Stimulated activated CD4-positive, alpha-beta T cell treated with anti-CD3 and anti-CD28 coated beads, Interleukin-15, amount 100 ng/mL, for 24 hours (primary cell): ENCODE measurements at places on chromosomes 11 and 22.

DNA sequence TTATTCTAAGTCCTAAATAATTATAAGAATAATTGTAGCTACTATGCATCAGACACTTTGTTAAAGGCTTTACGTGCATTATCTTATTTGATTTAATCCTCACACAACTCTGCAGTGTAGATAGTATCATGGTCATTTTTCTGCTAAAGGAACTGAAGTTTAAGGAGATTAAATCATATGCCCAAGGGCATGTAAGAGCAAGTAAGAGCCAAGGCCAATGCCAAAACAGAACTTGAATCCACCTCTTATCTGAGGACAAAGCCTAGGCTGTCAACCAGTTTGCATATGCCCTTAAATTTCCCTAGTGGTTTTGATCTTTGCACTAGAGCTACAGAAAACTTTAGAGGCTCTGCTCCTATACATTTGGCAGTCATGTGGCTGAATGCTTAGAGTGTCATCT lies 65.6 kb upstream of the OR5AK2 start:
- DNase-seq, result no peak

DNA sequence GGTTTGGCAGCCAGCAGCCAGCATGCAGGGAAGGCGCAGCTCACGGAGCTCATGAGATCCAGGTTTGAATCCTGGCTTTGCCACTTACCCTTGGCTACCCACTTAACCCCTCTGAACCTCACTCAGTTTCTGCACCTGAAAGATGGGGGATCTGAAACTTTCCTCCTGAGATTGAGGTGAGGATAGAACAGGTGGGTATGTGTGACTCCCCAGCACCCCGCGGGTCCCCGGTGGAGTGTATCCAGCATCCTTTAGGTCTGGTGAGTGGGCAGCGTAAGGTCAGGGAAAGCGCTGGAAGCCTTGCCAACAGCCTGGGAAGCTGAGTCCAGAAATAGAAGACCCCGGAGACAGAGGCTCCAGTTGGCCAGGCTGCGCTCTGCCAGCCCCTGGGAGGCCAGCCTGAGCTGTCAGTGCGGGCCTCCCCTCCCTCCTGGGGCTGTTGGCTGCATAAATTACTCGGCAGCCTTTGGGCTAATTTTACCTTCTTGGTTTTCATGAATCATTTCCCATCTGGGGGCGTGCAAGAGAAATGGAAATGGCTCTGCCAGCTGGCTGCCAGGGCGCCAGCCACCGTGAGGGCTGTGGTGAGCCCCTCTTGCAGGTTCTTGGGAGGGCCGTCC lies 17.6 kb downstream of the PRDM11 start:
- DNase-seq, result peak; percentile 35

DNA sequence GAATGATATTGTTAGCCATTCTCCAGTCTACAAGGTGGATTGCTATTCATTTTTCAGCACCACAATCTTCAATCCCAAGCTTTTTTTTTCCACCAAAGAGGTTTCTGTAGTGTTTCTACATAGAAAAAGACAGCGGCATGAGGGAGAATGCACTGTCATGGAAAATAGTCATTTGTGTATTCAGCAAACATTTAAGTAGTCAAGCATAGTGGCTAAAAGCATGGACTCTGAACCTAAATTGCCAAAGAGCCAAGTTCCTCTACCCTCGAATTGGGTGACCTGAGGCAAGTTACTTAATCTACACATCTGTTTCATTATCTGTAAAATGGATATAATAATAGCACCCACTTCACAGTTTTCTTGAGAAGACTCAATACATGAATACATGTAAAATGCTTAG lies 14.2 kb downstream of the GAS2 start:
- DNase-seq, result no peak

- DNase-seq, result no peak
Observed at GRCh38 chr11:3781423-3781822, 15.9 kb downstream of the NUP98 start.

- DNase-seq, result no peak
Observed at GRCh38 chr11:123085497-123085896, 23.6 kb upstream of the HSPA8 start.

DNA sequence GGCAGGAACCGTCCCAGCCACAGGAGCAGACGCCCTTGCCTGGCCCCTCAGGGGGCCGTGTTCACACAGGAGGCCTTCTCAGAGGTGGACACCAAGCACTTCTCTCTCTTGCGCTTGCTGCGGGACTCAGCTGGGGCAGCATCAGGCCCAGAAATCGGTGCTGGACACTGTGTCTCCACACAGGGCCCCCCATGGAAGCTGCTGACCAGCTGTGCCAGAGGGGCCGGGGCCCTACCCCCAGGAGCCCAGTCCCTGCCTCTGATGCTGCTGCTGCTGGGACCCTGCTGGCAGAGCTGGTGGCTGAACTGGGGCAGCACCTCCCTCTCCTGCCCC lies 4.0 kb downstream of the PLXNB2 start:
- no peak for DNase-seq

DNA sequence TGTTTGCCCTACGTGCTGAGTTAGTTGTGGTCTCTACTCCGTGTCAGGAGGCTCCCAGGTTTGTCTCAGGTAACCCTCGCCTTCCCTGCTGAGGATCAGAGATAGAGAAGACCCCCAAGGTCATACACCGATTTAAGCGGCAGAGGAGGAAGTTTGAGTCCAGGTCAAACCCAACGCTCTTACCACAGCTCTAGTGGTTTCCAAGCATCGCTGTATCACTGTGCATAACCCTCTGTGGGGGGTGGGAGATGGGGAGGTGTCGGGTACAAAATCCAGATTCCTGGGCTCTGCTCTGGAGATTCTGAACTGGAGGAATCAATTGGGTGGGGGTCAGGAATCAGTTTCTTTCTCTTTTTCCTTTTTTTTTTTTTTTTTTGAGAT lies 627 bp downstream of the DNAJC4 start:
- DNase-seq, result no peak

- no peak for DNase-seq
Observed at GRCh38 chr11:36510594-36510942, 496 bp upstream of the TRAF6 start.

DNA sequence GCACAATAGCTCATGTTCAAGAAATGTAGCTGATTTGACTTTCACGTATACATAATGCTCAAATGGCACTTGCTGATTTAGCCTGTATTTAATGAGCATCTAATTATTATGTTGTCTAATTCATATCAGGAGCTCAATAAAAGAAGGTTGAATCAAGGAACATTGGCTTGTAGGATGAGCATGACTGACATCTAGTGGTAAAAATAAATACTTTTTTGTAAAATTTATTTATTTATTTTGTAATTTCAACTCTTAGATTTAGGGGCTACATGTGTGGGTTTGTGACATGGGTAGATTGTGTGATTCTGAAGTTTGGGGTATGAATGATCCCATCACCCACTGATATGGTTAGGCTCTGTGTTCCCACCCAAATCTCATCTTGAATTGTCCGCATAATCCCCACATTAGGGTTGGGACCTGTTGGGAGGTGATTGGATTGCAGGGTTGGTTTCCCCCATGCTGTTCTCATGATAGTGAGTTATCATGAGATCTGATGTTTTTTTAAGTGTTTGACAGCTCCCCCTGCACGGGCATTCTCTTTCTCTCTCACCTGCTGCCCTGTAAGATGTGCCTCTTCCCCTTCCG lies 1.7 kb upstream of the OR52E5 start:
- DNase-seq, result no peak

DNA sequence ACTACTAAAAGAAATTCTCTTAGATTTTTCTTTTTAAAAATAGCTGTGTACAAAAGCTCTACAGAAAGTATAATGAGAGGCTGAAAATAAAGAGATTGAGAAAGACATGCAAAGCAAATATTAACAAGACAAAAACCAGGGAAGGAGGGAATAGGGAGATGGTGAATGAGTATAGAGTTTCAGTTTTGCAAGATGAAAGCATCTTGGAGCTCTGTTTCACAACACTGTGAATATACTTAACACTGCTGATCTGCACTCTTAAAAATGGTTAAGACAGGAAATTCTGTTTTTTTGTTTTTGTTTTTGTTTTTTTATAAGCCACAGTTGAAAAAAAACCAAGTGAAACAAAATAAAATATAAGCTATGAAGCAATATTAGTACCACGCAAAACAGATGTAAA lies 5.5 kb downstream of the TMEM218 start:
- DNase-seq, result no peak

DNA sequence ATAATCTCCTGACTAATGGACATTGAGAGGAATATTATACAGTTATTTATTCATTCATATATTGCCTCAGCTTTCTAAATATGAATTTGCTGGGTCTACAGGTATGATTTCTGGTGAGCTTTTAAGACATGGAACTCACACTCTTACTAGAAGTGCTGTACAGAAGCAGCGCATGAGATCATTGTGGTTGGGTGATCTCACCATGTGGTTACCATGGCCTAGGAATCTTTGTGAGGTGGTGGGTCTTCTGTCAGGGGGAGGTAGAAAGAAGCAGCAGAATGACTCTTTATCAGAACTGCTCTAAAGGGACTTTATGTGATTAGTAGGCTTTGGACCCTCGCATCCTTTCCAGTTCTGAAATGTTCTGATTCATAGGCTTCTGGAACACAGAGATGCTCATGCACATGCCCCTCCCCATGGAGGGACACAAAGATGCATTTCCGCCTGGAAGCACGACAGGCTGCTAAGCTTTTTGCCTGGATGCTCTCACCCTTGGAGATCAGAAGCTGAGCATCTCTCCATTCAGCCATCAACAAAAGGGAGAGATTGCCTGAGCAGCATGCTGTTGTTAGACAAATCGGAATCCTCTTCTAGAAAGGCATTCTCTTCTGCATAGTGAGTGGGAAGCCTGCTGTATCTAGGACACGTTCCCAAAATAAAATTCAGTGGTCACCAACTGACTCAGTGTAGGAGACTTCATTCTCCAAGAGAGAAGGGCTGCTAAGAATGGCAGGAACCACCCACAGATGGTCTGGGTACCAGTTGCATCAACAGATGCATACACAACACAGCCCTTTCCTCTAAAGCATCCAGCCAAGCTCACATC lies 51.3 kb downstream of the KIRREL3 start:
- DNase-seq, result no peak

GRCh38 chr11:20032127-20032526 lies 128.1 kb downstream of the DBX1 start:
- DNase-seq, result no peak

DNA sequence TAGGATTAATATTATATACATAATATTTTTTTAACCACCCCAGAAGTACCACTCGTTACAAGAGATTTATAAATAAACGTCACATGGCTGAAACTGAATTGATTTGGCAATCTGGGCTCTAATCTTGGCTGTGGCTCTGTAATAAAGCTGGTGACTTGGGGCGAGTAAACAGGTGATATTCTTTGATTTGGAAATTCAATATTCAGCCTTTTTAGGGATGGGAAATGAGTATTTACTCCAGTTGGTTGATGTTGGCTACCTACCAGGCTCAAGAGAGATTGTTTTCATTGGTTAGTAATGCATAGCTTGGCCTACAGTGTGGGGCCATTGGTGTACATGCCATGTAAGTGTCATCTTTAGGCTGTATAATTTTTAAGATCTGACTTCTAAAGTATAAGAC lies 117.7 kb upstream of the SORL1-AS1 start:
- no peak for DNase-seq

DNA sequence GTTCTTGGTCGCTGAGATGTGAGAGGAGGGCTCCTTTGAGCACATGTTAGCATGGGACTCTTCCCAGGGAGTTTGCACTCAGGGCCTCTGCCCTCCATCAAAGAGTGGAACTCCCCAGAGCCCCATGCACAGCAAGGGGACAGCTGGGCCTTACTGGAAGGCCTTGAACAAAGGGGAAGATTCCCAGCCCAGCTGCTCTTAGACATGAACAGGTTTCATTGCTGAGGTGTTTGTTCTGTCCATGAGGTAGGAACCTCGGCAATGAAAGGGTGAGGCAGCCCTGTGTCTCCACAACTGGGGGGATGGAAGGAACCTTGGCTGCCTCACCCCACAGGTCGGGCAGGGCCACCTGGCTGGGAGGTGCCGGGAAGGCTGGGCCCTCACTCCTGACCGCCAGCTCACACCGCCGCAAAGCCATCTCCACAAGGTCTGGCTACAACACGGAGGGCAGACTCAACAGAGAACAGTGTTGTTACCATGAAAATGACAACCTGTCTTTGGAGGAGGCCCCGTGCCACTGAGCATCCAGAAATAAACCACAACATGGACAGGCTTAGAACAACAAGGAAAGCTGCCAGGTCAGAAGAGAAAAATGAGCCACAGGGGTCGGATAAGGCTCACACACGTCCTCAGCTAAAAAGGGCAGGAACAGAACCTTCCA lies 3.2 kb downstream of the DERL3 start:
- no peak for DNase-seq

DNA sequence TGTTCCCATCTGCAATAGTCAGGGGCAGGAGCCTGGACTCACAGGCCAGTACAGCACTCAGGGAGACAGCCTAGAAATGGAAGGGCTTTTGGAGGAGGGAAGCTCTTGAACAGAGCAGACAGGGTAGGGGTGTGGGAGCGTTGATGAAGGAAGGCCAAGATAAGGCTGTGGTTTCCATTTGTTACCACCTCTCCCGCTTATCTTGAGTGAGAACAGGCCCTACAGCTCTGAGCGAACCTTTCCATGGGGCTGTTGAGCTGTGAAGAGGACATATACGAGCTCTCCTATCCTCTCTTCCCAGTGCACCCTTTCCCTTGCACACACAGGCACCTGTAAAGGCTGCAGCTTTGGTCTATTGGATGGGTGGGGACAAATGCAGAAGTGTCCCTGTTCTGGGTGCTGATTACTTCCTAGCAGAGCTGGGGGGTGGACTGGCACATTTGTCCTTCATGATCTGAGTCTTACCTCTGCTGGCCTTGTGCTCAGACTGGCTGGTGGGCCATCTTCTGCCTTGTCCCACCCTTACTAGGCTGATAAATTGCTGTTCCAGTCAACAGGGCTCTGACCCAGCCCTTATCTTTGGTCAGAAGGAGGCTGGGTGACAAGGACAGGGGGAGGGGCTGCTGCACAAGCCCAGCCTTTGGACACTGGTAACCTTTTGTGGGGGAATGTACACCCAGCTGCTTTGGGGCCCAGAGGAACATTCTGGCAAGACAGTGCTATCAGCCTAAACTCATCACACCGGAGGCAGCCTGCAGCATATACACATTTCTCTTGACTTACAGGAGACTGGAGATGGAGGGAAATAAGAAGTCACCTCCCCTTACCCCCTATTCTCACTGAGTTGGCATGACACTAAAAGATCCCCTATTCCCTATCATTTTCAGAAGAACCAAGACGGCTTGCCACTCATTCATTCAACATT lies 80.1 kb upstream of the NNMT start:
- no peak for DNase-seq

DNA sequence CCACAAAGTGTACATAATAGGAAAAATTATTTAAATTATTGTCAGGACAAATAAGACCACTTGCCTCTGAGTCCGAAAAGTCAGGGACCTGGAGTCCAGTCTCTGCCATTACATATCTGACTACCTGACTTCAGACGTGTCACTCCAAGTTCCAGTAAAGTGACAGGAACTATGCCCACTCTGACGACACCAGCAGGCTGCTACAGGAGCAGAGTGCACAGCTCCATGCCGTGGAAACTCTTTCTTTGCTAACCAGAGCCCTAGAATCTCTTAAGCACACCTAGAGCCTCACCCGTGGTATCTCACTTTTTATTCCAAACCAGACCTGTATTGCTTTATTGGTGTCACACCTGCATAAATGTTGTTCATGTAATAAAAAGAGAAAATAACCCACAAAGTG lies 93.7 kb downstream of the PLEKHA7 start:
- no peak for DNase-seq

- DNase-seq, result peak; percentile 22
Observed at GRCh38 chr22:21690401-21690801, 24.6 kb downstream of the PPIL2 start.

GRCh38 chr11:83554876-83555275 lies 268.7 kb upstream of the CCDC90B start:
- DNase-seq, result no peak

GRCh38 chr11:1435820-1436467 lies 46.2 kb downstream of the BRSK2 start:
- no peak for DNase-seq

GRCh38 chr11:115188188-115188897 lies 315.9 kb downstream of the CADM1 start:
- DNase-seq, result no peak
